Right lung (tissue), 10 donors: ENCODE measurements at places on chromosomes 2 and 18. TPM values are rescaled to one million over a fixed set of nuclear protein-coding genes. Genes with fewer than 3 reads are reported as not detected.

GRCh38 chr2:216083464-216084281, 2.0 kb downstream of the TMEM169 start:
- DNase-seq = no peak

DNAJC5G gene
- polyA plus RNA-seq = 0.14 TPM

SLC9A2 gene
- polyA plus RNA-seq = 0.18 TPM

- DNase-seq = peak; percentile 20
Measured at GRCh38 chr2:119011162-119011909, 69.3 kb downstream of the MARCO start.

GRCh38 chr2:95297639-95298395, 670 bp downstream of the KCNIP3 start:
- no peak for DNase-seq
